ENCODE measurements at places on chromosomes 7 and 10.

- DNase-seq = no peak
These were observed 48.1 kb upstream of the GLCCI1 start for GRCh38 chr7:7920481-7920880.

DNA sequence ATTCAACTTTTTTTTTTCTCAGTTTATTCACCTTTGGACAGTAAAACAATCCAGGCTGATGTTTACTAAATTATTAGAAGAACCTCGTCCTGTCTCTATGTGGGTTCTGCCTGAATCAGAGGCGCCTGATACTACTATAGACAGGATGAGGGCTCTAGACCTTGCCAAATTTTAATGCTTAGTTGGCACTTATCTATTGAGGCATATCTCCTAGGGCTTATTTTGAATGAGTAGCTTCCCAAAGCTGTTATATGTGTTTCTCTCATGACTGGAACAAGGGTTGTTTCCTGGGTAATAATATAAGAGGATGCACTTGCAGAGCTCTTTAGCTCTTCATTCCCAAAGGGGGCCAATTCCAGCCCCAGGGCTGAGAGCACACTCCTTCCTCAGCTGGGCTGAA lies 23.6 kb downstream of the HECW1 start:
- no peak for DNase-seq

GRCh38 chr10:28714401-28715053 lies 37.2 kb downstream of the BAMBI start:
- DNase-seq = no peak

DNA sequence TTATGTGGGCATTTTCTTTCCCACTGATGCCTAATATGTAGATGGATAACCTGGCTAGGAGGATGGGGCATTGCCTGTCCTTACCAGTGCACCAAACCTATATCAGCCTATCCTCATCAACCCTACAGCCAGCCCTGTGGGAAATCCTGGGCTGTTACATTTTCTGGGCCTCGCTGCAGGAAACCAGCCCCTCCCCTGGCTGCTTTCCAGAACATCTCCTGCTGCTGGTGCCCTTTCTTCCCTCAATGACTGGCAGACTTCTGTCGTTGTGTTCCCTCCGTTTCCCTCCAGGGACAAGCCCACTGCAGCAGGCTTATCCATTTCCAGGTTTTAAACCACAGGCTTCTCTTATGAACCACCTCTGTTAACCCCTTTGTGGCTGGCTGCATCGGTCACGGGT lies 486.1 kb upstream of the COBL start:
- peak; percentile 32 for DNase-seq

DNA sequence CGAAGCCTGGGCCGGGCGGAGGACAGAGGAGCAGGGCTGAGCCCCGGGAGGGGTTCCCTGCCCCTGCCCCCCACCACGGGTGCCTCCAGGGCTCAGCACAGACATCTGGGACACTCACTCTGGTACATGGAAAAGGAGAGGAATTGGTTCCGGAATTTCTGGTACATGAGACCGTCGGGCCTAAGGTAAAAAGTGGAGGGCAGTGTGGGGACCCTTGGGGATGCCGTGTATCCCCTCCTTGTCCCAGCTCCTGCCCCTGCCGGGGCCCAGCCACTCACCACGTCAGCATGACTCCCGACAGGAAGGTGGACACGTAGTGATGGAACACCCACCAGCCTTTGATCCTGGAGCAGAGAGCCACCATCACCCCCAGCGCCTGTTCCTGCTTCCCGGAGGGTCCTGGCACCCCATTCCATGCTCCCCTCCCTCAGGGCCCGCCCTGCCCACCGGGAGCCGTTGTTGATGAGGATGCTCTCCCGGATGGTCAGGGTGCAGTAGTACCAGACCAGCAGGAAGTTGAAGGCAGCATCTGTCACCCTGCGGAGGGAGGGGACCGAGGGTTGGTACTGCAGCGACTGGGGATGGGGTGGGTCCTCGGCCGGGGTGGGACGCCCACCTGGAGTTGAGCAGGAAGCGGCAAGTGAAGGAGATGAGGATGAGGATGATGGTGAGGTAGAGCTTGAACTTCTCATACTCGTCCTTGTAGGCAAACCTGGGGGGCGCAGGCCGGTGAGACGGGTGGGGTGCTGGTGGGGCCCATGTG lies 6.4 kb downstream of the TMEM120A start:
- DNase-seq = peak; percentile 43

DNA sequence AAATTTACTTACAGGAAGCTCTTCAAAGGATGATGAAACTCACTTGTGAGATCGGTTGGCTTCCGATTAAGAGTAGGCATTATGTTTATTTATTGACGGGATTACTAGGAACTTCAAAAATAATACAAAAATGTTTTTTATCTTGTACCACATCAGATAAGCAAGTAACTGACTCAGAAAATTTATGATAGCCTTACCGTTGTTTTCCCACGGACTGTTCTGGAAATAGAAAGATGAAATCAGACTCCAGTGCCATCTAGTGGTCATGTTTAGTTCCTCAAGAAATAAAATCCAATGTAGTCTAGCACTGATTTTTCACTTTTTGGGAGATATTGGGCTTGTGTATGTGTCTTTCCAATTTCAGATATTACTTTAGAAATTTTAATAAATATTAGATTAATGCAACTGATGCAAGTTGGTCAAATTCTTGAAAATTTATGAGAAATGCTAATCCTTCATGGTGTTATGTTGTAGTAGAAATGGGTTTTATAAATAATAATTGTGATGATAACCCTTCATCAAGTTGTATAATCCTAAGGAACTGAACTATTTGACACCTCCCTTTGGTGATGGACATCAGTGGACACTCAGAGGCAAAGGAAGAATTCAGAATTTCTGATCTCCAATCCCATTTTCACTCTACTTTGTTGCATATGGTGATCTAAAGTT lies 168.8 kb downstream of the TMEM26 start:
- peak; percentile 20 for DNase-seq

- no peak for DNase-seq
These were observed 42.3 kb upstream of the CYCS start for GRCh38 chr7:25167262-25167843.

GRCh38 chr7:80206763-80207162 lies 72.1 kb downstream of the GNAI1 start:
- no peak for DNase-seq

DNA sequence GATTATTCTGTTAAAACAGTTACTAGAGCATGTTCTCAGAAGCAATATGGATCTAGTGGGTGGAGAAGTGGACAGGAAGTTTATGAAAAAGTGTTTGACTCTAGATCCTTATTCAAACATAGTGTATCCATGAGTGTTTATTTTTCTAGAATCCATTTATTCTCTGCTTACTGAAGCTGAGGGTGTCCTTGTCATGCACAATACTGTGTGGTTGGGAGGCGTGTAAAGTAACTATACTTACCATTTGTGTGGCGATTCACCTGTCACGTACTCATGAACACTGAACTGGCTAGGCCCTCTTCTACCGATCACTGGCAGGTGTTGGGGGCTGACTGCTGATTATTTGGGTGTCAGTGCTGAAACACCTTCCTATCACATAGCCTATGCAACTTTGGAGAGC lies 74.0 kb downstream of the POU6F2 start:
- DNase-seq = no peak

- DNase-seq = no peak
These were observed 14.9 kb downstream of the MAT1A start for GRCh38 chr10:80274396-80275134.

- DNase-seq = no peak
These were observed 749.5 kb downstream of the GATA3 start for GRCh38 chr10:8803992-8804391.

DNA sequence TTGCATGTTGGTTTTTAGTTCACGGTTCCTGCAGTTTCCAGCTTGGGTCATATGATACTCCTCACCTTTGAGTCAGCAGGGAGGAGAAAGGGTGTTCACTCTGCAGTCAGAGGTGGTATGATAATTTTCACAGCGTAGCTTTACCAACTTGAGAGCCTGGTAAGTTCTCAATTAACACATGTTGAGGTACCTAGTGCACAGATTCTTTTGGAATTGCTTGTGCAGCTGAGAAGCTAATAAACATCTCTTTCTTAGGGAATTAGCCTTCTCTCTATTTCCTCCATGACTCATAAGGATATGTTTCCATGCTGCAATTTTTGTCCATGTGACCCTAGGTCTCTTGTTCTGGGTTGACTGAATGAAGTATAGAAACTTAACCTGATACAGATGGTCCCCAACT lies 166.6 kb downstream of the KIF20B start:
- DNase-seq = no peak

DNA sequence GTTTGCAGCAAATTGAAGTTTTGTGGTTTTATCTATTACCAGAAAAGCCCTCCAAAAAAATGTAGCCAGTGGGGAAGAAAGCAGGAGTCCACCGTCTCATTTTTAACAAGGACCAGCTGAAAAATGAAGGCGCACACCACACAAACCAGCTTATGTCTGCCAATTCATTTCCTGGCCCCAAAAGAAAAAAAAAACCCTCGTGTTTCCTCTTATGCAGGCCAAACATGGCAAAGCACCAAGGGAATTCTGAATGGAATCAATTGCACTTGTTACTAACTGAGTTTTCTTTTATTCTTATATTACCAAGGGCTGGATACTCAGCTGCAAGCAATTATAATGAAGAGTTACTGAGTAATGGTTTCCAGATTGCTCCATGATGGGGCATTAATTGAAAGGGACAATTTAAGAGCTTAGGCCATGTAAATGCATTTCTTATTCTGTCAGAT lies 428.3 kb upstream of the NPVF start:
- peak; percentile 34 for DNase-seq

- DNase-seq = no peak
These were observed 98.7 kb downstream of the NPSR1 start for GRCh38 chr7:34756691-34757090.

GRCh38 chr10:59719374-59719773 lies 9.7 kb upstream of the SLC16A9 start:
- no peak for DNase-seq

DNA sequence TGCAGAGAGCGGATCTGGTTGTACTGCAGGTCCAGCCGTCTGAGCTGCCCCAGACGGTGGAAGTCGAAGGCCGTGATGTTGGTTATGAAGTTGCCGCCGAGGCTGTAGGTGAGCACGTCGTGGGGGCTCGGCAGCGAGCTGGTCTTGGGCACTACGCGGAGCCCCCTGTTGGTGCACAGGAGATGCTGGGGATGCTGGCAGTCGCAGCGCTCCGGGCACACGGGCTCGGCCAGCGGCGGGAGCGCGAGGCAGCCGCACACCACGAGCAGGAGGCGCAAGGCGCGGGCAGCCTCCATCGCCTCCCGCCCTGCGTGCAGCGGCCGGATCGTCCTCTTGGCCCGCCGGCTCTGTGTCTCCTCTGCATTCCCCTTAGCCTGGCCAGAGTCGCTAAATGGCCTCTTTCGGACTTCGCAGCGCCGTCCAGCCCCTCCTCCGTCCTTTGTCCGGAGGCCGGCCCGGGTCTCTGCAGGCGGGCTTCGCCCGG lies 337 bp downstream of the TRIL start:
- DNase-seq = peak; percentile 80

DNA sequence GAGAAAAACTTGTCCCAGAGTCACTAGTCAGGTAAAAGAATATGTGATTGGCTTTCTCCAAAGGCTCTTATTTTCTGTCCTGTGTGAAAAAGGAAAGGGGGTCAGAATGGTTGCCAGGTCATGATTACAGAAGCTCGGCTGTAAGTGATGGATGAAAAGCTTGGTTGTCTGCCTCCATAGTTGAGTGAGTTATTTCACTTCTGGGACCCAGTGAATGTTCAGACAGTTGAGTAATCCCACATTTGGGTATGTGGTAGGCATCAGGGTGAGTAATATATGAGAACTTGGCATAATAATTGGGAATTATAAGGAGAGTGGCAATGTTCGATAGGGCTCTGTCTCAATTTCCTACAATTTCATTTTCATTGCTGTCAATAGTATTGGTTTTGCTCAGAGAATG lies 72.5 kb downstream of the BBS9 start:
- DNase-seq = no peak

DNA sequence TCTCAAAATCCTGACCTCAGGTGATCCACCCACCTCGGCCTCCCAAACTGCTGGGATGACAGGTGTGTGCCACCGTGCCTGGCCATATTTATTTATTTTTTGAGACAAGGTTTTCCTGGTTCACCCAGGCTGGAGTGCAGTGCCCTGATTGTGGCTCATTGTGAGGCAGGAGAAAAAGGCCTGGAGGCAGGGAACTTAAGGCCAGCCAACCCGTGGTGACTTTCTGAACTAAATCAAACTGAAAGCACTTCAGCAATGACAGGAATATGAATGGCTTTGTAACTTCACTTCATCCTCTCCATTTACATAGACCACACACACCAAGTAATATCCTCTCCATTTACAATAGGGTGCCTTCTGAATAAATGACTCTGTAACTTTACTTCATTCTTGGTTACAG lies 124.4 kb downstream of the CCDC3 start:
- no peak for DNase-seq

DNA sequence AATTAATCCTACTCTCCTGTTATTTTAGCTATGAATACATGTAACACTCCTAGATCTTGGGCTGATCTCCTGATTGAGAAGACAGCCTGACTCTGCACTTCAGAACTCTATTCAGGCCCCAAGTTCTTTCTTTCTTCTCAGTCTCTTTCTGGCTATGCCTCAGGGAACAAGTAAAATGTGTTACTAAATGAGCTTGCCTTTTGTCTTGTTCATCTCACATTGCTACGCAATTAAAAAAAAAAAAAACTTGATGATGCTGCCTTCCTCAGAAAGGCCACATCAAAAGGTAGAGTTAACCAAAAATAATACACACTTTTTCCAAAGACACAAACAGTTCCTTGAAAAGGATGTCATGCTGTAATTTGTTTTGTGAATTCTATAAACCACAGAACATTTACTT lies 258.1 kb downstream of the TWIST1 start:
- no peak for DNase-seq

DNA sequence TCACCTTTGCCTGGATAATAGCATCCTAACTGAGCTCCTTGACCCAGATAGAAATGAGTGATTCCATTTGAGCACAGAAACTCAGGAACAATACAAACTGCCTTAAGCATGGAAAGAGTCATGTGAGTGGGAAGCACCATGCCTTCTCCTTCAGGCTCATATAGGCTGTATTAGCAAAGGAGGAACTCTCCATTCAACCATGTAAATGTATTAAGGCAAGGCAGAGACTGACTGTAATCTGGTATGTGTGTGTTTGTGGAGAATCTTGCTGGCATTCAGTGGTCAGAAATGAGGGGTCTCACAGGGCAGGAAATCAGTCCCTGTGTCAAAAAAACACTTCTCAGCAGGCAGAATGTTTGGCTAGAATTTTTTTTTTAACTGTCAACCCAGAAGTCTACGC lies 40.2 kb downstream of the COA1 start:
- no peak for DNase-seq

DNA sequence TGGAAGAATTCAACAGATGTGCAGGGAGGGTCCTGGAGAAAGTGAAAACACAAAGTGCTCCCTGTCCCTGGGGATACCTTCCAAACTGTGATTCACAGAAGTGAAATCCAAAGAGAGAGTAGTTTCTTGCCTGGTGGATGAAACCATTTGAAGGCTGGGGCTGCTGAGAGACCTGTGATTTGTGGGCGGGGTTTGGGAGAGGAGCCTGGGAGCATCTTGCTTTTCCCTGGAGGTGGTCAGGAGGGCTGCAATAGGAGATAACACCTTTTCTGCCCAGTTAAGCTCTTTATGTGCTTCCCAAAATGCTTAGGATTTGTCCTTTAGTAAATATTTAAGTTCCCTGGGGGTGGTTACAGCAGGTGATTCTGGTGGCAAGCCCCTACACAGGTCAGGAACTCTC lies 105.3 kb upstream of the TPK1 start:
- DNase-seq = no peak

- DNase-seq = no peak
These were observed 43.7 kb downstream of the OSBPL3 start for GRCh38 chr7:24936121-24936824.

GRCh38 chr7:7553386-7553785 lies 13.3 kb upstream of the MIOS start:
- DNase-seq = no peak
